ENCODE measurements at places on chromosomes 12 and 14.
A peak's percentile ranks its signal among the peaks of the same experiment; 100 is the strongest.

DNA sequence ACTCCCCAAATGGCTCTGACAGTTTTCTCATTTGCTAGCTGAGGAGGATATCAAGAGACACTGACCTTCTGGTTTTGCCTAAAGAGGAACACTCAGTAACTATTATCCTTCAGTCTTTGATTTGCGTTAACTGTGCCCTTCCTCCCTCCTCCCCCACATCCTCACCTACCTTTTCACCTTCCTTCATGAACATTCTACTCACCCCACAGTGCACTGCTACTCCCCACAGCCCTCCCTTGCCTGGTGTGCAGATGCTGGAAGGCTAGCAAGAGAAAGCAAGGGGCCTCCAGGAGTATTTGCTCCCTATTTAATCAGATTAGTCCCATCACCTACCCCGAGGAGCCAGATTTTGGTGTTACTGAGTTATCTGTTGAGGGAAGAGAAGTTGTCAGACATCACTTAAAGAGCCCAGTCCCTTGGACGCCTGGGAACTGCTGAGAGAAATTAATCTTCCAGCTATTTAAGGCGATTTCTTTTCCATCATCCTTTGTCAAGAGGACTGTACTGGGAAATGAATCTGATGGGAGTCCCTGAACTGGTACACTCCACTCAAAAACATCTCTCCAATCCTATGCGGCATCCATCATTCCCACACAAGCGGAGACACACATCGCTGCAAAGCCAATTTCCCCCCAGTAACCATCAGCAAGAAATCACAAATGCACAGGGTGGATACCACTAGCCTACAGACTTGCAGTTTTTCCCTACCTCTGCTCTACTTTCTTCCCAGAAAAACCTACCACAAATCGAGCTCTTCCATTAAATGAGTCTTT lies 11.5 kb downstream of the PSMB5 start:
- no peak for DNase-seq

GRCh38 chr12:12017798-12018197 lies 52.9 kb upstream of the BCL2L14 start:
- no peak for DNase-seq

DNA sequence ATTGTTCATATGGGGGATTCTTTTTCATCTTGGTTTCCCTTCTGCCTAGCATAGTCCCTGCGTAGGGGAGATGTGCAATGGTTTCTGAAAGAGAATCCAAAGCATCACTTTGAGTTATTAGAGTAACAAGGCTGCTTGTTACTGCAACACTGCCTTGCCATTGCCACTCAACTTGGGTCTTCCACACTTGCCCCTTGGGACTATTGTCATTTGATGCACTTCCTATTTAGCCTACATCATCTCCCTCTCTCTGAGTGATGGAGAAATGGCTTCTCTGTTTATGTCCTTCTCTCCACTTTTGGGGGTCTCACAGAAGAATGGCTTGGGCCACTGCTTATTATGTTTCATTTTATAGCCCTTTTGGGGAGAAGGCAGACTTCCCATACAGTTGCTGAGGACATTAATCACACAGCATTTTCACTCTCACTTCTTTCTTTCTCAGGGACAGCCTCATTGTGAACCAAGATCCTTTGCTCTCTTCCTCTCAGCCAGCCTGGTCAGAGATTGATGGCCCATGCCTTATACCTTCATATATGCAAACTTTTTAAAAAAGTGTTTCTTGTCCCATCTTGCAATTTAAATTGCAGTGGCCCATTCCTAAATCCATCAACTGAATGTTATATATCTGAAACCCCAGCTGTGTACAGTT lies 50.8 kb upstream of the POC1B start:
- no peak for DNase-seq

DNA sequence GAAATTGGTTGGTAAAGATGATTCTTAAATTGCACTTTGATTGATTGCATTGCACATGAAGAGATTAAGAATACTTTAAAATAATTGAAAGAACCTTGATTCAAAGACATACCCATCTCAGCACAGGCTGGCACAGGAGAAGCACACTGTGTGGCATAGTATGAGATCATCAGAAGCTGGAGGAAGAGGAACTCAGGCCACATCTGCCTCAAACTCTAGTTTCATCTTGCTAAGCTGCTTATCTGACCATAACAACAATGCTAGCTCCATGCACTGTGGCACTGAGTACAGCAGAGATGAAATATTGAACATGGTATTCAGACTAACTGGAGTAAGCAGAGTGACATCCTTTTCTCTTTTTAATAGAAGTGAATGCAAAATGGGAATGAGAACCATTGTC lies 99.1 kb downstream of the TBC1D30 start:
- no peak for DNase-seq

- no peak for DNase-seq
Observed at GRCh38 chr12:57893431-57894353, 47.2 kb upstream of the CTDSP2 start.

GRCh38 chr14:33342299-33342974 lies 403.8 kb downstream of the NPAS3 start:
- DNase-seq = no peak

DNA sequence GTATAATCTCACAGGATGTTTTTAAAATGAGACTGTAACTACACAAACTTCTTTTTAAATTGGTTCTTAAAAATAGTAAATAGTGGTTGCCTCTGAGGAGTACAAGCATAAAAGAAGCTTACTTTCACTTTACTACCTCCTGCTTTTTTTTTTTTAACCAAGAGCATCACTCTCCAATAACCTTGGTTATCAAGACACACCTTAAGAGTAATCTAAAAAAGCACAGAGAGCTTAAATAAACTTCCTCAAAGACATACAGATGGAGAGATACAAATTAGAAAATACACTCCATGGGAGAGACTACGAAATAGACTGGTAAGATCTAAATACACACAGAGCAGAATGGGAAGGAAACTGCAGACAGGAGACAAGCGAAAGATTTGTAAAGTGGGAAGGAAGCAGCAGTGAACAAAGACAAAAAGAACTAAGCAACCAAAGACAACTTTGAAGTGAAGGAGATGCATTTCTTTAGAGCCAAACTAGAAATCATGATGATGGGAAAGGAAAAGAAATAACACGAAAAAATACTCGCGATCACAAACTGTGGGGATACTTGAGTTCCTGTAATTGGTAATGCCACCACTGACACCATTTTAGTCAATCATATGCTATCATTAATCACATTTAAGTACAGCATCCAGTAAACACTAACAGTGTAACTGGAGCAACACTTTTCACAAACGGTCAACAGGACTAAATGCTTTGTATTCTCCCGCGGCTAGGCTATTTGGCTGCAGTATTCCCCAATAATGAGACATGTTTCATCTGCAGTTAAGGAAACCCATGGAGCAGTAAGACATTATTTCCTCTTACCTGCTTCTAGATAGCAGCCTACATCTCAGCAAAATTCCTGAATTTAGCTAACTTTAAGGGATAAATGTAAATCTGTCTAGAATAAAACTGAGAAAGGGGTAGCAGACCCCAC lies 8.2 kb downstream of the SINHCAF start:
- DNase-seq = no peak

- peak; percentile 20 for DNase-seq
Observed at GRCh38 chr12:122422730-122423257, 325 bp upstream of the CLIP1 start.

DNA sequence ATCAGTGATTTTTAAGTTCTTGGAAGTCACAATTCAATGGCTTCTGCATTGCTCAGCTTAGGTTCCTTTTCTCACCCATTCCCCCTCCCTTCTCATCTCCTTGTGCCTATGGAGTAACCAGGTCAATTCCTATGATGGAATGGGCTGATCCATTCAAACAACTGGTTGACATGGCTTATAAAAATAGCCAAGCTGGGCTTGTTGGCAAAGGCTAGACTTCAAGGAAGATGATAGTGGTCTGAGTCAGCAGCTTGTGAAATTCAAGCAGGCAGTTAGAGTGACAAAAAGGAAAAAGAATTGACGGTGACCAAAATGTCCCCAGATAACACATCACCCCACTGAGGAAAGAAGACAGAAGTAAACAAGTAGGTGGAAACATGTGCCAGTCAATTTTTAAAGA lies 119.9 kb upstream of the PCED1B start:
- DNase-seq = no peak

DNA sequence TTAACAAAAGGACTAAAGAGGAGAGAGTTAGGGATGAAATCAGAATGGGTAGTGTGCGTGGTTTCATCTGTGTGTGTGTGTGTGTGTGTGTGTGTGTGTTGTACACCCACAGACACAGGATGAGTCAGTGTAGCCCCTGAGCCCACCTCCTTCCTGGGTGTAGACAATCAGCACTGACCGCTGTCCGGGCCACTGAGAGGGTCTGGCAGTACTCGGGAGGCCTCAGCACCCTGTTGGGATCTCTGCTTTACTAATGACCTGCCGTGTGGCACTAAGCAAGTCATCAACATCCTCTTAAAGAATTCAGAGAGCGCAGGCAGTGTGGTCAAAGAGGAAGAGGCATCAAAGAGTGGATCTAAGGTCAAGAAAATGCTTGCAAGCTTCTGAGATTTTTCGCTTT lies 112.6 kb downstream of the PRMT8 start:
- DNase-seq = no peak

GRCh38 chr14:68627050-68627867 lies 165.6 kb downstream of the ZFP36L1 start:
- DNase-seq = no peak

GRCh38 chr12:132544080-132544397 lies 54.1 kb downstream of the FBRSL1 start:
- DNase-seq = no peak

DNA sequence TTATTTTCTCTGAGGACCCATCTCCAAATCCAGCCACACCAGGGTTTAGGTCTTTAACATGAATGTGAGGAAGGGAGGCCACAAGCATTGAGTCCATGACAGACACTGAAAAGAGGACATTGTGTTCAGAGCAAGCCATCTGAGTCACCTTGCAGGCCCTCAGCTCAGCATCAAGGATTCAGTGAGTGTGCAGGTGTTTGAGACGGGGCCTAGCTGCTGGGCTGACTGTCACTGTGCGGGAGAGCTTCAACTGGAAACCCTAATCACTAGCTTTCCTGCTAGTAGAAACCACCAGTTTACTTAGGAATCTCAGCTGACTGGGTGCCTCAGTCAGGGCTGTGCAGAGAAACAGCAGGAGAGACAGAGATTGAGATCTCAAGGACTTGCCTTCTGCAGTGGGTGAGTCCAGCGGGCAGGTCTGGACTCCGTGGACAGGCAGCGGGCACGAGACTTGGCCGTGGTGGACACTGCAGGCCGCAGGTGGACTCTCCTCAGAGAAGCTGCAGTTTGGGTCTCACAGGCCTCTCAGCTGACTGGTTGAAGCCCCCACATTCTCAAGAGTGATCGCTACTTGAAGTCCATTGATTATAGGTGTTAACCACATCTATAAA lies 86.1 kb upstream of the DYNC1H1 start:
- no peak for DNase-seq

- no peak for DNase-seq
Observed at GRCh38 chr12:99800605-99801004, 153.1 kb downstream of the GARIN6 start.

DNA sequence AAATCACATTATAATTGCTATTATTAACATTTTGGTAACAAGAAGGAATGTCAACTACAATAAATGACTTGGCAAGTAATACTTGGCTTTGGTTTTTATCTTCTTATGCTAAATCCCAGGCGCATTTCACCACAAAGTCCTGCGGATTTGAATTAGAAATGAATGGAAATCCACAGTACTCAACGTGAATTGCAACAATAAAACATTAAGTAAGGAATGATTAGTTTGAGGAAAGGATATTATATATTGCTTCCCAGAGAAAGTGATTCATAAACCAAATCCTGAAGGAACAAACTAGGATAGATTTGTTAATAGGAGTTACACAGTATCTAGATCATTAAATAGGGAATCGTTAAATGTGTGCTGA lies 1089.7 kb downstream of the TRHDE start:
- no peak for DNase-seq

GRCh38 chr14:67167420-67168109 lies 21.7 kb upstream of the GARIN2 start:
- no peak for DNase-seq

- peak; percentile 88 for DNase-seq
Observed at GRCh38 chr12:630656-631632, 32.3 kb downstream of the NINJ2 start.

- no peak for DNase-seq
Observed at GRCh38 chr14:31124197-31124596, 83.4 kb downstream of the HECTD1 start.

- no peak for DNase-seq
Observed at GRCh38 chr12:47894652-47895051, 10.1 kb downstream of the VDR start.

DNA sequence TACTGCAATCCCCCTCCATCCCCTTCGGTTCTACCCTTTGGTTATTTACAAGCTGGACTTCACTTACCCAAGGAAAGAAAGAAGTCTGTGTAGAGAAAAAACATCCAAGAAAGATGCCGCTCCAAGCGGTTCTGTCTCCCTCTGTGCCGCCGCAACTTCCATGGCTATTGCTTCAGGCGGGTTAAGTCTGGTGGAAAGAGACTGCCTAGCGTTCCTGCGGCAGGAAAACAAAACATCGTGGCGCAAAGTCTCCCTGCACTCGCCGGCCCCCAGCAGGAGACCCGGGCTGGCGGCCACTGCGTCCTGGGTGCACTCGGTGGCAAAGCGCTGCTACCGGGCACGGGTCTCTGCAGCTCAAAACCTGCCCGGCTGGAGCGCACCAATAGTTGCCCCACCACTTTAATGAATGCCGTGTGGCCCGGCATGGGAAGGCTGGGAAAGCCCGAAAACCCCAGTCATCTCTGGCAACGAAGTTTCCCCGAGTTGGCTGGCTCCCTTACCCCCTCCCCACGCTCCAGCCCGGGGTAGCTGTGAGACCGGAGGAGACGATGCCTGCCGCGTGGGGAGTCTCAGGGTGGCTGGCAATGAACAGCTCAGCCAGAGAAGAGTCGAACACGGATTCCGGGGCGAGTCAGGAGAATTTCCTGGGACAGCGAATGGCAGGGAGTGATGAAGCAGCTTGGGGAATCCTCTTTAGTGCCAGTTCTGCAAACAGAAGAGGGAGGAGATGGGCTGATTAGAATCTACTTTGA lies 3.5 kb upstream of the KCNK10 start:
- no peak for DNase-seq

DNA sequence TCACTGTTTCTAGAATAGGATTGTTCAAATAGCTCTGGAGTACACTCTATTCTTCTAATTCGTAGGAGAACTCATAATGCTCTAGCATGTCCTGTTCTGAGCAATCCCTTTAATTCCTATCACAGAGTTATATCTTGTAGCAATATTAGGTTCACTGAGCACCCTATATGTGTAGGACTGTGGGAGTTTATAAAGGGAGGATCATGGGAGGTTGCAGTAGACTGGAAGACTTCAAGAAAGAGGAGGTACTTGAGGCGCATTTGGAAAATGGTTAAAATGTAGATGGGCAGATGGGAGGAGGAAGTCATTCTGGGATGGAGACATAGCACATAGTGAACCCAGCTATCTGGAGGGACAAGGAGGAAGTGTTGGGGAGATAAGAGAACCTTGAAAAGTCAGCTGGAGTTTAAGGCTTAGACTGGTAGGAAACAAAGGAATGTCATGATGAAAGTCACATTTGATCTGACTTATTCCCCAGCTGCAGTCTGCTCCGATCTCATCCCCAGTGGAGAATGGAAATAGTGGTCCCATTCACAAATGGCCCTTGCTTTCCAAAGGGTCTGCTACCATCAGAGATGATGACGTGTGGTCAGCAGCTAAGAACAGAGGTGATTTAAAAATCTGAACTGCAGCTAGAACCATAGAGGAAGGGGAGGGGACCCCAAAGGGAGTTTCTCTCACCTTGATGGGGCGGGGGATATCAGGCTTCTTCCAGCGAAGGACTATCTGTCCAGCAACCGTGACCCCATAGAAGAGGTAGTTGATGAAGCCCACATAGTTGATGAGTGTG lies 10.1 kb upstream of the CEBPE start:
- no peak for DNase-seq
